ENCODE measurements at places on chromosomes 2 and 18.

DNA sequence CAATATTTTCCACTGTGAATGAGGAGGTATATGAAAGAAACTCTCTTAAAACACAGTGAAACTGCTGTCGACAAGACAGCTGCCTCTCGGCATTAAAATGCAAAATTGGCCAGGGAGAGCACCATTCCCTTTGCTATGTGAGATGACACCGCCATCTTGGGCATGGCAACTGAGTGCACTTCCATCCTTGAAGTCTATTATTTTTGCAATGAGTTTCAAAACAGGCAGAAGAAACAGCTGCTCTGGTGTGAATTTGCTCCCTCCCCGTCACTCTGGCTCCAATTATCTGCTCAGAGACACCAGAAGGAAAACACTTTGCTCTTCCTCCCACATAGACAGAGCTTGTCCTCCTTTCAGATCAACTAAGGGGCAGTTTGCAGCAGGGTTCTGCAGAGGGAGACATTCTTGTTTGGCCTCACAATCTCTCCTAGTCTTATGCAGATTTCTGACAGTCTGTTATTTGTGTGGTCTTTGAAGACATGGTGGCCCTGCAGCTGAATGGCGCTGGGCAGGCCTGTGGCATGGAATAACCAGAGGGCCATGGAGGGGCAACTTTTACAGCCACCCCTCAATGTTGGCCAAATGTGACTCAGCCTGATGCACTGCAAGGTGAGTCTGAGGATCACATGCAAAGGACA is 48.6 kb upstream of the SEC11C start:
- DNase-seq, result no peak

- DNase-seq, result no peak
Measured at GRCh38 chr2:136962105-136962725, 196.9 kb downstream of the THSD7B start.

DNA sequence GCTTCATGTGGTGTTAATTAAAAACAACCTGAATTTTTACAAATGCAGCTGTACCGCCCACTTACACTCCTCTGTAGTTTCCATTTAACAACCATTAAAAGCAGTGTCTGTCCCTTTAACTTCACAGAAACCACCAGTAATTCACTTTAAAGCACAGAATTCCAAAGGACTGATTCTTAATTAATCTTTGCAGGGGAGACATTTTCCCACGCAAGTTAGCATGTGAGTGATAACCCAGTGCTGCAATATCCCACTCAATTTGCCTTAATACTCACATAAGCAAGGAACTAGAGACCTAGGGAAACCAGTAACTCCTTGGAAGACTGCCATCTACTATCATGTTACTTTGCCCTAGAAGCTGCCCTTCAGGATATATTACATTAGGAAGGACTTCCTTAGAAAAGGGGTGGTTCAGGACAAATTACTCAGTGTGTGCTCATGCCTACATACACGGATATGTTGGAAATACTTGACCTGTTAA is 102.3 kb downstream of the OSR1 start:
- no peak for DNase-seq

GRCh38 chr2:150484461-150485021 is 2.9 kb downstream of the RND3 start:
- DNase-seq, result no peak

DNA sequence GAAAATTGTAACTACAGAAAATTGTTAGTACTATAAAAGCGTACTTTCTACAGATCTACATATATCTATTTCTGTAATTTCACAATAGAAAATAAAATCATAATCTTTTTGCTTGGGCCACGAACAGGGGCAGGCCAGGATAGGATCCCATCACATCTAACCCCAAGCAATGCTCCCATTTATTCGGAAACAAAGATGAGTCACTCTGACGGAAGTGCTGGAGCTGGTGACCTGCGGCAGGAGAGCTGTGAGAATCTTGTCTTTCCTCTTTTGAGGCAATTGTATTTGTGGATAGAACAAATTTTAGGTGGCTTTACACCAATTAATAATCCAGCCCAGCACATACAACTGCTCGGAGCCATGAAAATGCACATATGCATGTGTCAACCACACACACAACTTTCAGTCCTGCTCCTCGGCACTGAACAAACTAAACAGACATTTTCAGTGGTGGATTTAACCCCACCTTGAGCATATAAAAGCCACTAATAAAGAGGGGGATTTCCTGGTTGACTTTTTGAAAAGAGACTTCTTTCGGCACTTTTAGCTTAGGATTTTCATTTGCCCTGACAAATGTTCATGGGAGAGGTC is 22.3 kb upstream of the INSIG2 start:
- DNase-seq, result no peak
